ENCODE measurements at places on chromosomes 2 and 18. TPM values are rescaled to one million over a fixed set of nuclear protein-coding genes. Genes with fewer than 3 reads are reported as not detected.

DNA sequence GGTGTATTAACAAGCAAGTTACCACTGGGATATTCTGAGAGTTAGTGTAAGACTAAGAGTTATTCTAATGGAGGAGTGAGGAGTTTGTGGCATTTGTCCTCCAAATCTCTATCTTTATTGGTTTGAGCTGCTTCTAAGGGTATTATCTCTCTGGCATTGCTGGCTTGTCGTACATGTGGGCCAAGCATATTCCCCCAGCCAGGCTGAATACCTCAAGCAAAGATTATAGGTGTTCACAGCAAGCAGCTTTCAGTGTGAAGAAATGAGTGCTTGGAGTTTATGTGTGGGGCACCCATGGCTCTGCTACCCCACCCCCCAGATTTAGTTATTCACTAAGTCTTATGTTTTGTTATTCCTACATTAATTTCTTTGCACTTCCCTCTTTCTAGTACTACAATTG, 193.6 kb upstream of the FANCL start:
- H3K4me1 ChIP-seq, result no peaks in the 10 kb centered on the region
- H3K4me3 ChIP-seq, result no peak overlapping the region
- no peaks in the 10 kb centered on the region for H3K27me3 ChIP-seq

- no peaks in the 10 kb centered on the region for H3K36me3 ChIP-seq
- H3K27me3 ChIP-seq, result no peaks in the 10 kb centered on the region
- H3K27ac ChIP-seq, result no peak overlapping the region
- DNase-seq, result no peak
- H3K4me1 ChIP-seq, result peaks cover 9% of the 10 kb centered on the region
- no peak overlapping the region for H3K4me3 ChIP-seq
Measured at GRCh38 chr18:13362607-13363006, 144.0 kb downstream of the LDLRAD4 start.

- DNase-seq, result no peak
- no peak overlapping the region for H3K4me3 ChIP-seq
- H3K36me3 ChIP-seq, result no peaks in the 10 kb centered on the region
- no peaks in the 10 kb centered on the region for H3K27me3 ChIP-seq
- H3K4me1 ChIP-seq, result peaks cover 13% of the 10 kb centered on the region
Measured at GRCh38 chr2:171042253-171042969, 113.4 kb downstream of the GORASP2 start.

DNA sequence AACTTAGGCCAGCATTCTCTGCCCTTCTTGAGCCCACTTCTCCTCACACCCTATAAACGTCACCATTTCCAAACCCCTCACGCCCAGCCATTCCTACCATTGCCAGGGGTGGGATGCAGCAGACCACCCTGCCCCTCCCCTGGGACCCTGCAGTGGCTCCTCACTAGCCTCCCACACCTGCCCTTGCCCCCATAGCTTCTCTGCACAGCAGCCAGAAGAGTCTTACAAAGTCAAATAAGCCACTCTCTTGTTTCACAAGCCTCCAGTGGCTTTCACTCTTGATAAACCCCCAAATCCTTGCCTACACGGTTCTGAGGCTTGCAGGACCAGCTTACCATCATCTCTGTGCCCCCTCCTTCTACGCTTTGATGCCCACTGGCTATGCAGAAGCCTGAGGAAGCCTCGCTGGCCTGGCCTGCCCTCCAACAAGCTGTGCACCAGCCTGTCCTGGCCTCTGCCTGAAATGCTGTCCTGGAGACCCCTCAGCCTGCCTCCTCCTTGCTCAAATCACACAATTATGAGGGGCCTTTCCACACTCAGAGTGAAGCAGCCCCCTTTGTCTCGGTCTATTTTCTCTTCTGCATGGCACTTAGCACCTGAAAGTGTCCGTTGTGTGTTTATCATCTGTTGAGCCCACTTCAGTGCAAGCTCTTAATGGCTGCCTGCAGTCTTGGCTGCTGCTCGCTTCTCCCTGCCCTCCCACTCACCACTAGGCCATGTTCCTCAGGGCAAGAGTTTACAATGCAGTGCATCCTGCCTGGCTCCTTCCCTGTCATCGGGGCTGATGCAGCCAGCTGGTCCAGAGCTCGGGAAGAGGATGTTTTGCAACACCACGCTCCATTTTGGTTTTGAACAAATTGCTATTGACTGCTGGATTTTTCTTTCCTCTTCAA, 82.6 kb upstream of the RGPD5 start:
- no peaks in the 10 kb centered on the region for H3K27me3 ChIP-seq
- H3K4me1 ChIP-seq, result no peaks in the 10 kb centered on the region
- H3K27ac ChIP-seq, result no peak overlapping the region

DNA sequence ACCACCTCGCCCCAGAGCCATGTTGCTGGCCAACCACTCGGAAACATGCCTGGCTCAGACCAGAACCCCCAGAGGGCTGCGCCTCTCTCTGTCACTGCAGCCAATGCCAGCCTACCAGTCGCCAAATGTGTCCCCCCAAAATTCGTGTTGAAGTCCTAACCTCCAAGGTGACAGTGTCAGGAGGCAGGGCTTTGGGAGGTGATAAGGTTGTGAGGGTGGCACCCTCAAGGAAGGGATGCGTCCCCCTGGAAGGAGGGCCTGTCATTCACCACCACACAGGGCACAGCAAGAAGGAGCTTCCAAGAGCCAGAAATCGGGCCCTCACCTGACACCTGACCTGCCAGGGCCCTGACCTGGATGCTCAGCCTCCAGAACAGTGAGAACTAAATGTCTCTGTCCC, 291.9 kb upstream of the SALL3 start:
- no peak for DNase-seq
- no peak overlapping the region for H3K27ac ChIP-seq
- no peak overlapping the region for H3K4me3 ChIP-seq
- H3K27me3 ChIP-seq, result no peaks in the 10 kb centered on the region
- no peaks in the 10 kb centered on the region for H3K4me1 ChIP-seq

GRCh38 chr2:102592601-102593000, 26.8 kb upstream of the SLC9A2 start:
- no peaks in the 10 kb centered on the region for H3K36me3 ChIP-seq
- H3K4me1 ChIP-seq, result no peaks in the 10 kb centered on the region
- H3K4me3 ChIP-seq, result no peak overlapping the region

- H3K27ac ChIP-seq, result no peak overlapping the region
- DNase-seq, result no peak
- H3K27me3 ChIP-seq, result no peaks in the 10 kb centered on the region
- H3K4me1 ChIP-seq, result no peaks in the 10 kb centered on the region
- H3K4me3 ChIP-seq, result no peak overlapping the region
Measured at GRCh38 chr18:73283788-73284187, 416.0 kb upstream of the NETO1 start.

DNA sequence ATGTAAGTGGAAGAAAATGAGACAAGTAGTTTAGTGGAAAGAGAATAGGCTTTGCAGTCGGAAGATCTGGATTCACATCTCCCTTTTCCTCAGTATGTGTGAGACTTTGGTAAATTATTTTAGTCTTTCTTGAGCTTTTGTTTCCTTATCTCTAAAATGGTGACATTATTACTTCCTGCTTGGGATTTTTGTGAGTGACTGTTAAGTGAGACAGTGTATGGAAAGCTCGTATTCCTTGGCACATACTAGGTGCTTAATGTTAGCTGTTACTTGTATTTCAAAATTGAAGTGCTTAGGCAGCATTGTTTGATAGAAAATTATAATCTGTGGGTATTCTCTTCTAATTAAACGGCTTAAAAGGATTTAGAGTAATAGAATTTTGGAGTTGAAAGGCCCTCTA, 2.0 kb downstream of the ZNF638 start:
- H3K4me3 ChIP-seq, result no peak overlapping the region
- no peaks in the 10 kb centered on the region for H3K27me3 ChIP-seq
- H3K27ac ChIP-seq, result no peak overlapping the region
- no peak for DNase-seq
- H3K36me3 ChIP-seq, result no peaks in the 10 kb centered on the region

- H3K27me3 ChIP-seq, result no peaks in the 10 kb centered on the region
- H3K4me3 ChIP-seq, result no peak overlapping the region
- H3K4me1 ChIP-seq, result no peaks in the 10 kb centered on the region
- DNase-seq, result no peak
- H3K36me3 ChIP-seq, result no peaks in the 10 kb centered on the region
- no peak overlapping the region for H3K27ac ChIP-seq
Measured at GRCh38 chr2:223585666-223586065, 16.5 kb downstream of the SCG2 start.

- DNase-seq, result no peak
- H3K4me3 ChIP-seq, result no peak overlapping the region
- no peak overlapping the region for H3K27ac ChIP-seq
- H3K36me3 ChIP-seq, result no peaks in the 10 kb centered on the region
Measured at GRCh38 chr2:184532551-184532950, 65.8 kb upstream of the ZNF804A start.

DNA sequence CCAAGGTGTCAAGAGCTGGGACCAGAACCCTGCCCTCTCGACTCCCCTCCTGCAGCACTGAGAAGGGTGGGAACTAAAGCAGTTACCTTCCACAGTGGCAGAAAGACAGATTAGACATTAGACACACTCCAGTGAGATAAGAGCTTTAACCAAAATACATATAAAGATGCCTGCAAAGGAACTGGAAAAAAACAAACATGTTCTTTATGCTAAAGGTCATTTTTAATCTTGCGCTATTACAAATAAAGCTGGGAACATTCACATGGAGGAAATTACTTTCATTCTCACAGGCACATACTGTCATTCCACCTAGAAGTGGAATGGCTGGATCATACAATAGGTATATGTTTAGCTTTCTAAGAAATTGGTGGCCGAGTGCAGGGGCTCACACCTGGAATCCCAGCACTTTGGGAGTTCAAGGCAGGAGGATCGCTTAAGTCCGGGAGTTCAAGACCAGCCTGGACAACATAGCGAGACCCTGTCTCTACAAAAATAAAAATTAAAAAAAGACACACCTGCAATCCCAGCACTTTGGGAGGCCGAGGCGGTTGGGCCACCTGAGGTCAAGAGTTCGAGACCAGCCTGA, 41.9 kb downstream of the C2orf76 start:
- no peak for DNase-seq
- no peaks in the 10 kb centered on the region for H3K36me3 ChIP-seq
- H3K27me3 ChIP-seq, result no peaks in the 10 kb centered on the region

- H3K27me3 ChIP-seq, result no peaks in the 10 kb centered on the region
- H3K4me3 ChIP-seq, result peak overlapping the region; percentile 66
- H3K27ac ChIP-seq, result peak overlapping the region; percentile 96
- H3K36me3 ChIP-seq, result no peaks in the 10 kb centered on the region
- peak; percentile 88 for DNase-seq
Measured at GRCh38 chr2:66433945-66434678, 813 bp upstream of the MEIS1 start.

DNA sequence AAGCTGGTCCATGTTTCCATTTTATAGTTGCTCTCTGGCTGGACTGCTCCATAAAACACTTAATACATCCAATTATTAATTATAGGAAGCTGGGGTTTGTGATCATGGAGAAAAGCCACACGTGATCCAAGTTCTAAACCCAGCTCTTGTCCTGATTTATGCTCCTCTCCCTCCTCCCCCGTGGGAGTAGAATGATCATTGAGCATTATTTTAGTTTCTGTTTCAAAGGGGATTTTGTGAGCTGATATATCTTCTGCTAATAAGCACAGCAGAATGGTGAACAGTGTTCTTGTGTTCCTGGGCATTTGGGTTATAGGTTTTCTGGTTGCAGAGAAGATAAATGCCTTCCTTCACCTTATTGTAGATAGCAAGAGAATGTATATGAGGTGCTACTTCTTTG, 135.7 kb upstream of the TMEM200C start:
- H3K27ac ChIP-seq, result peak overlapping the region; percentile 65
- no peaks in the 10 kb centered on the region for H3K27me3 ChIP-seq
- H3K4me3 ChIP-seq, result no peak overlapping the region
- no peaks in the 10 kb centered on the region for H3K36me3 ChIP-seq
- no peak for DNase-seq

- H3K27me3 ChIP-seq, result no peaks in the 10 kb centered on the region
- no peak overlapping the region for H3K4me3 ChIP-seq
- H3K4me1 ChIP-seq, result no peaks in the 10 kb centered on the region
- H3K27ac ChIP-seq, result no peak overlapping the region
- no peaks in the 10 kb centered on the region for H3K36me3 ChIP-seq
- DNase-seq, result no peak
Measured at GRCh38 chr18:57188851-57189557, 42.1 kb downstream of the BOD1L2 start.

HTR2B gene
- 18.4 TPM for total RNA-seq

MAIP1 gene
- total RNA-seq, result 55.4 TPM

TEX44 gene
- not detected for total RNA-seq

WIPF1 gene
- total RNA-seq, result 42.4 TPM

SIGLEC15 gene
- 4.2 TPM for total RNA-seq

MYO5B gene
- 5.6 TPM for total RNA-seq
